ENCODE measurements at places on chromosomes 12 and 14. TPM values are rescaled to one million over a fixed set of nuclear protein-coding genes. Genes with fewer than 3 reads are reported as not detected.

The RFLNA gene
- not detected for total RNA-seq

The CCER1 gene
- total RNA-seq = not detected

The TCL1B gene
- total RNA-seq = not detected

The CCND2 gene
- total RNA-seq = not detected

The SDR9C7 gene
- total RNA-seq = not detected

The FOXG1 gene
- total RNA-seq = 0.20 TPM
